GM12864 (cell line): ENCODE measurements at places on chromosomes 4 and X.

GRCh38 chr4:173301518-173302201, 32.5 kb downstream of the HMGB2 start:
- DNase-seq, result no peak

- no peak for DNase-seq
These were observed 118.8 kb downstream of the CHM start for GRCh38 chrX:85928606-85929005.

GRCh38 chr4:3201718-3202702, 46.9 kb upstream of the MSANTD1 start:
- DNase-seq, result peak; percentile 46

DNA sequence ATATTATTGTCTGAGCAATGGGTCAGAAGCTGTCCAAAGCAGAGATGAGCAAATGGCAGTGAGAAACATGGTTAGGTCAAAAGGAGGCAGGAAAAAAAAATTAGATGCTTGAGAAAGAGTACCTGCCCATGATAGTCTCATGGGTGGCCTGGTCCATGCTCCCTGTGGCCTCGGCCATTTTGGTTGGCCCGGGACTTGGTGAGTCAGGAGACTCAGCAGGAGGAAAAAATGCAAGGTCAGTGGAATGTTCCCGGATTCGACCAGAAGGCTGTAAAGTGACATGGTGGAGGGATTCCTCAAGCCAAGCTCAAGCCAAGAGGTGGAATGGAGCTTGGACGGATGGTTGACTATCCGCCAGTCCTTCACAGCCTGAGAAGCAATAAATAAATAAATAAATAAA, 236.7 kb downstream of the ASMT start:
- no peak for DNase-seq
